Kidney (tissue), 22 donors: ENCODE measurements at places on chromosomes 2 and 18.

GRCh38 chr2:8620611-8621382 lies 61.1 kb upstream of the ID2 start:
- DNase-seq = no peak

- peak; percentile 5 for DNase-seq
These were observed 187.5 kb upstream of the MAP2 start for GRCh38 chr2:209236377-209236776.

- no peak for DNase-seq
These were observed 24.7 kb downstream of the B4GALT6 start for GRCh38 chr18:31659576-31660177.

DNA sequence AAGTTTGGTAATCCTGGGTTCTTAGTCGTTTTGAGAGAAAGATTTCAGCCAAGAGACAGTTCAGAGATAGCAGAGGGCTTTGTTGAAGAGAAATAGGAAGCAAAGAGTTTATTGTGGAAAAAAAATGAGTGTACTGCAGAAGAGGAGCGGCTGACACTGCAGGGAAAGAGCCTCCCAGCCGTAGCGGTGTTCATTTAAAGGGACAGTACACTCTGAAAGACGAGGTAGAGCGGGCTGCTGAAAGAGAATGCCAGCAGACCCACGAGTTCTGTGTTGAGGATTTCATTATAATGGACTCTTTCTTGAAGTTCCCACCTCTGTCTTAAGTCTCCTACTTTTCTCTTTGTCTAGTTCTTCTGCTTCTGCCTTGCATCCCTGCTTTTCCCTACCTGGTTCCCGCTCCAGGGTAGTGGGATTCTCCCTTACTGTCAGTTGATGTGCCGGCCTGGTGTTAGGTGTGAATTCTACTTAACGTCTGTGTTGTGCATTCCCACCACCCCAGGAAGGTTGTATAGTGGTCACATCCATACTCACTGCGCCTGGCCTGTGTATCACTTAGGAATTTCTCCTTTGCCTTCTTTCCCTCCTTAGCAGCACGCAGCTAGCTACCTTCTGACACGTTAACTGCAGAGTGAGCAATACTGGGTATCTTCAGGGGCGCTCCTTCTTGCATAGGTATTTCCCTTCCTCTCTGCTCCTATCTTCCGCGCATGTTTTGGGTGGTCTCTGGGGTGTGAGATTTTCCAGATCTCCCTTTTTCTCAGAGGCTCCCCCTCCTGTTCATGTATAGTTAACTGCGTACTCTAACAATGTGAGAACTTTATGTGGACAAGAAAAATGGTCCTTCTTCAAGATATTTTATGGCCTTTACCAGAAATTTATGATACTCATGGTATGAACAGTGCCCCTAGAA lies 164.5 kb downstream of the PTH2R start:
- DNase-seq = no peak

- no peak for DNase-seq
These were observed 250.5 kb downstream of the SLC8A1 start for GRCh38 chr2:40201425-40201824.

- DNase-seq = no peak
These were observed 906.1 kb upstream of the SLC39A10 start for GRCh38 chr2:194750926-194751325.

GRCh38 chr2:10873171-10873570 lies 38.6 kb upstream of the KCNF1 start:
- DNase-seq = no peak

GRCh38 chr2:98543842-98544241 lies 64.5 kb downstream of the COA5 start:
- no peak for DNase-seq
